ENCODE measurements at places on chromosomes 1 and 21. TPM values are rescaled to one million over a fixed set of nuclear protein-coding genes. Genes with fewer than 3 reads are reported as not detected.

The FBLIM1 gene
- total RNA-seq = 188 TPM

The DNMT3L gene
- total RNA-seq = not detected

The ZNHIT6 gene
- 10.3 TPM for total RNA-seq

The KCNQ4 gene
- total RNA-seq = under 0.01 TPM

The EPS8L3 gene
- not detected for total RNA-seq

The MRTO4 gene
- total RNA-seq = 21.9 TPM
